HT1080 (cell line): ENCODE measurements at places on chromosomes 4 and X. TPM values are rescaled to one million over a fixed set of nuclear protein-coding genes. Genes with fewer than 3 reads are reported as not detected.

GRCh38 chr4:18435781-18436180 is 414.2 kb upstream of the LCORL start:
- no peak for DNase-seq

- DNase-seq = peak; percentile 63
Observed at GRCh38 chr4:87848622-87849351, 16.0 kb downstream of the MEPE start.

The WNK3 gene
- total RNA-seq = under 0.01 and 0.02 TPM in 2 replicates

DNA sequence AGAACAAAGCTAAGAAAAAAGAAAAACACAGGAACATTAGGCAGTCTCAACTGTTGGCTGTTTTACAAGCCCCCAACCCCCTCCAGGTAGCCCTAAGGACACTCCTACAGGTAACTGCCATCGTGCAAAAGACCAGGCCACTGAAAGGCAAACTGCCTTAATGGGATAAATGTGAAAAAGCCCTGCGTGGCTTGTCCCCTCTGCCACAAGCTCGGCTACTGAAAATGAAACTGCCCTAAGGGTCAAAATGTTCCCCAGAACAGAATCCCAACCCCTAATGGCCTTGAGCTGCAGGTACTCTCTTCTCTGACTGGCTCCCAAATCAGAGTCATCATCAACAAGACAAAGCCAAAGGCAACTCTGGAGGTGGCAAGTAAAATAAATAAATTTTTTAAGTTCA is 84.8 kb downstream of the MSN start:
- no peak for DNase-seq

The SRPX gene
- 151 and 170 TPM in 2 replicates for total RNA-seq

GRCh38 chr4:174397366-174398155 is 113.8 kb downstream of the CEP44 start:
- no peak for DNase-seq

- DNase-seq = peak; percentile 13
Observed at GRCh38 chrX:87338510-87338909, 179.1 kb upstream of the KLHL4 start.

The NUP54 gene
- 59.5 and 63.9 TPM in 2 replicates for total RNA-seq

The DRD5 gene
- not detected in 2 replicates for total RNA-seq

- no peak for DNase-seq
Observed at GRCh38 chrX:121802881-121803412, 755.5 kb downstream of the GLUD2 start.

The GPR143 gene
- total RNA-seq = 0.59 and 2.1 TPM in 2 replicates

GRCh38 chrX:48715072-48715471 is 18.5 kb downstream of the SUV39H1 start:
- DNase-seq = no peak

DNA sequence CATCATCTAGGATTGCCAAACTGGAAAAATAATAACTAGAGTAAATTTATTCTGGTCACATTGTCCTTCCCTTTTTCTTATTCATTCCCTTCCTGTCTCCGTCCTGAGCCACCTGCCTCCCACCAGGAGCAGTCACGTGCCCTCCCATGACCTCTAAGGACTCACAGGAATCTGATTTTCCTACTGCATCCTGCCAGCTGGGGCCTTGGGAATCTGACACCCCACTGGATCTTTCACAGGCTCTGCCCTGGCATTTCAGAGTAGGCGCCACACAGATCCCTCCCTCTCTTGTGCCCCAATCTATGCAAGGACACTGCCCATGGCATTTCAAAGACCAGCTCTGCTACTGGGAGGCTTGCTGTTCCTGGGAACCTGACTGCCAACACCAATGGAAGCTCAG is 520.5 kb downstream of the PPARGC1A start:
- peak; percentile 43 for DNase-seq

DNA sequence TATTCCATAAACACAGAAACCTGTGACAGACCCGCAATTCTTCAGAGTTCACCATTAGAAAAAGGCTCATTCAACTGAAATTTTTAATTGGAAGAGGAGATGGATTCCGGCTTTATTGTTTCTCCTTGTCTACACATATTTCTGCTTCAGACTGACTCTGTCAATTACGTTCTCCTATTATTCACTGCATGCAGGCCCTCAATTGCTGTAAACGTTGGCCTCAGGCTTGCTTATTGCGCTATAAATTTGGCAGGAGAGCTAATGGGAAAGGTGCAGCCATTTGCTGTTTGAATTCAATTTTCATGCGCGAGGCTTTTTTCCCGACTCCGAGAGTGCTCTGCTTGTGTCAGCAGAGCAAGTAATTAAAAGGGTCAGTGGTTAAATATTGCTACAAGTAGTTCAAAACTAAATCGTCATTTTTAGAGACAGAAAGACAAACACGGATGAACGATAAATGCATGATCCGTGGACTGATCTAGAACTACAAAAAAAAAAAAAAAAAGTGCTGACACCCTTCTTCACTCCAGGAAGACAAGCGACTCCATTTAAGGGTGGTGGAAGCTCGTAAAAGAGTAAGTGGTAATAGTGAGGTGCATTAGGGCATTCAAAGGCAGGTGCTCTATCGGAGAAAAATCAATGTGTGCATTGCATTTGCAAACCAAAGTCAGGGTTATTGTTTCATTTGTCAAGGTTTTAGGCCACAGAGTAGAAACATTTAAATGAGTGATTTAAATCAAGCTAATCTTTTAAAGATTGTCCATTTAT is 841.6 kb upstream of the FRG1 start:
- no peak for DNase-seq

GRCh38 chr4:31575504-31575903 is 855.3 kb downstream of the PCDH7 start:
- DNase-seq = no peak

DNA sequence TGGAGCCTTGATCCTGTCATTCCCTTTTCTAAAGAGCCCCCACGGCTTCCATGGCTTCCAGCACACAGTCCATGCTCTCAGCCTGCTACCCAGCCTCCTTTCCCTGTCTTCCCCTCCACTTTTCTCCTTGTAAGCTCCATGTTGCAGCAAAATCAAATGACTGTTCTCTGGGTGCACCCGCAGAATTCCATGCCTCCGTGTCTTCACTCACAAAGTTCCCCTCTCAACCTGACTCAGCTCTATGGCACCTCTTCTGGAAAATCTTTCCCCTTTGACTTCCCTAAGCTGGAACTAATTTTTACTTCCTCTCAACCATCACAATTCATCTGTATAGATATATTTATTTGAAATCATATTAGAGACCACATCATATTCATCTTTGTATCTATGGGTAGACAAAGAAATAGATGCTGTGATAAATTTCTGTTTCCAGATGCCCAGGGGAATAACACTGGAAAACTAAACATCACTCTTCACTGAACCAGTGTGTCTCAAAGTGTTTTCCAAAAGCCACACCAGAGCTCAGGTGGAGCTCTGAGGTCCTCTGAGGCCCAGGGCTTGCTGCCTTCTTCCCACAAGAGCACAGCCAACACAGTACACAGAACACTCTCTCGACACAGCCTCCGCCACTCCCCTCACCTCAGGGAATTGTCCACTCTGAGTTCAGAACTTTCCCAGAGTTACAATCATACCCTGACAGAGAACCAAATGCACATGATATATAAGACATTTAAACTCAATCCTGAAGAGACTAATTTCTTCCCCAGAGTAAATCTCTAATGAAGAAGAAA is 3.3 kb downstream of the SETD7 start:
- DNase-seq = no peak

GRCh38 chr4:54726907-54727306 is 69.2 kb downstream of the KIT start:
- no peak for DNase-seq

The NXF3 gene
- total RNA-seq = 0.85 and 1.1 TPM in 2 replicates

DNA sequence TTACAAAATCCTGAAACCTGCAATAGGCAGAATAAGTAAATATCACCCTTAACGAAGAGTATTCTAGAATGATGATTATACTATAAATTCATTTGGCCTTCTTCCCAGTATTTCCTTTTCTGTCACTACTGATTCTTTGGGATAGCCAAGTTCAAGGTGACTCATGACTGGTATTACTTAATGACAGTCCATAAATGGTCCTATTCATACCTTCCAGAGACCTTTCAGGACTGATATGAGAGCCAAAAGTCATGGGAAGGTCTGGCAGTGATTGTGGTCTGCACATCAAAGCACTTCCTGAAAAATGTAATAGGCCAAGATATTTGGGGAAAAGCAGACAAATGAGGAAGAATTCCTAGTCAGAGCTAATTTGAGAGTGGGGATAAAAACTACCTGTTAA is 239.6 kb upstream of the FAM47A start:
- peak; percentile 70 for DNase-seq

GRCh38 chrX:44503560-44503959 is 39.1 kb downstream of the FUNDC1 start:
- DNase-seq = no peak

GRCh38 chr4:98746530-98746929 is 88.1 kb upstream of the TSPAN5 start:
- peak; percentile 64 for DNase-seq

GRCh38 chr4:107292979-107293378 is 256.9 kb upstream of the DKK2 start:
- no peak for DNase-seq

- DNase-seq = no peak
Observed at GRCh38 chr4:29540439-29541102, 1179.6 kb upstream of the PCDH7 start.

DNA sequence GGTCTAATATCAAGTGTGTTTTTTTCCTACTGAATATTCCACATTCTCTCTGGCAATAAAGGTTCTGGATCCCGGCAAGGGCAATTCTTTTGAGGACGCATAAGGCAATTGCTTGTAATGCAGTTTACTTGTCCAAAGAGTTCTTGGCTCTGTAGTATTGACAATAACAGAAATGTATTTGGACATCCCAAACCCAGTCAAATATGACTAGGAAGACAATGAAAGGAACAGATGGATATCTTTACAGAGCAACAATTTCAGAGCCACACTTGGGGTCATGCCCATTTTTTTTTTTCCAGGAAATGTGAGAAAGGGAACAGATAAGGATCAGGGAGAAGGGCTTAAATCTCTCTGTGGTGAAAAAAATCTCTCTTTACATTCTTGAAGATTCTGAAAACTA is 12.2 kb downstream of the GK2 start:
- DNase-seq = no peak

DNA sequence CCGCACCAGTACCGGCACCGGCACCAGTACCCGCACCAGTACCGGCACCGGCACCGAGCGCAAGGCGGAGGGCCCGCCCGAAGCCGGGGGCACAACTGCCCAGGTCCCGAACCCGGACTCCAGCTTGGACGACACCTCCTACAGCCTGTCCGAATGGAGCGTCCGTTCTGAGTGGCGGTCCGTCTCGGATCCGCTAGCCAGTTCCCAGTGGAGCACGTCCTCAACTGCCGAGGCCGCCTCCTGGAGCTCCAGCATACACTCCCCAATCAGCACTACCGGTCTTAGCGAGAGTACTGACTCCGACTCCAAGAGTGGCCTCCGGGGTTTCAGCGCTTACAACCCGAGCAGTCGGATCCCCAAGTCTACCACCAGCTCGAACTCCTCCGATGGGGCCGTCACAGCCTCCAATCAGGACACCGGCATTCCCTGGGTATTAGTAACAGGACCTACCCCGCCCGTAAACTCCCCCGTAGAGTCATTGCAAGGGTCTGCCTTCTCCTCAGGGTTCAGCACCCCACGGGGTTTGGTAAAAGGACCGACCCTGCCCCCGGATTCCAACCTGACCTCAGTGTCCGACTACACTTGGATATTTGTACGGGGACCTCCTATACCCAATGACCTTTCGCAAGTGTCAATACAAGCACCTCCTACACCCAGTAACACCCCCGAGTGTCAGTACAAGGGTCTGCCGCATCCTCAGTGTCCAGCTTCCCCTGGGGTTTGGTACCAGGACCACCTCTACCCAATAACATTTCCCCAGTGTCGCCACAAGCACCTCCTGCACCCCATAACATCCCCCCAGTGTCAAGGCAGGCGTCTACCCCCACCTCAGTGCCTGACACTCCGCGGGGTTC is 721 bp upstream of the MAOA start:
- DNase-seq = peak; percentile 13

The NEIL3 gene
- total RNA-seq = 12.6 and 13.1 TPM in 2 replicates

The ERVMER34-1 gene
- 0.03 and 0.13 TPM in 2 replicates for total RNA-seq

The CLTRN gene
- not detected in 2 replicates for total RNA-seq

The ZFP92 gene
- 0.08 and 0.10 TPM in 2 replicates for total RNA-seq
